SJSA1 (cell line): ENCODE measurements at places on chromosomes 1 and 21. TPM values are rescaled to one million over a fixed set of nuclear protein-coding genes. Genes with fewer than 3 reads are reported as not detected.

DNA sequence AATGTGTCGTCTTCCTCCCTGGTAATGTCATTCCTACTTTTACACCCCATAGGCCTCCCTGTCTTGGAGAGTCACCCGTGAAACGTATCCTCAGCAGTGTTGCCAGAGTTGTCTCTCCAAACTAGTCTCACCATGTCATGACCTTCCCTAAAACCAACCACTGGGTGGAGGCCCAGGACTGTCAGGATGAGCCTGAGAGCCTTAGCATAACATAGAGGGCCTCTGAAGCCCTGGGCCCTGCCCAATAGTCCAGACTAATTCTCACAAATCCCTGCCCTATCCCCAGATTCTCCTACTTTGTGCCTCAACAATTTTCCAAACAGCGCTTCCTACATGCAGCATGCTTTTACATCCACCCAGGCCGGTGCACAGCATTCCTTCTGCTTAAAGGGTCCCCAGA lies 29.3 kb upstream of the HSD3B1 start:
- DNase-seq: no peak

The OR2L3 gene
- not detected in 2 replicates for total RNA-seq

GRCh38 chr1:118788463-118788862 lies 199.7 kb downstream of the TBX15 start:
- no peak for DNase-seq

The BCL2L15 gene
- total RNA-seq: 0.03 and 0.13 TPM in 2 replicates

The IL12RB2 gene
- total RNA-seq: not detected in 2 replicates

The S100A7A gene
- not detected in 2 replicates for total RNA-seq

DNA sequence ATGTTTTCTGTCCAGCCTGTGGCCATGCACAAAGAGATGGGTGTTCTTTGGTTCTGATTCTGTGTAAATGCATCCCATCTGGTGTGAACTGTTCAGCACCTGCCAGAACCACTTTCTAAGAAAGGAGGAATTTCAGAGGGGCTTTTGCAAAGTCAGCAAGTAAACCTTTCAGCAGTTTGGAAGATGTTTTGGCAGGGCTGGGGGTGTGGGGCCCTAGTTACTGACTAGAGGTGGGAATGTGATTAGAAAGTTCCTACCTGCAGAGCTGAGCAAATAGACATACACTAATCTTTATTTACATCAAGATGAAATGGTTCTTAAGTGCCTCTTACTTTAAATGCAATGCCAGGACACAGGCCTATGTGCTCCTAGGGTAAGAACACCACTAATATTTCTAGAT lies 378.1 kb upstream of the USP24 start:
- no peak for DNase-seq

- no peak for DNase-seq
Observed at GRCh38 chr1:17562375-17562774, 22.9 kb downstream of the ARHGEF10L start.

The SLFNL1 gene
- total RNA-seq: 0.03 TPM in 1 of 2 replicates, not detected in the other

- DNase-seq: no peak
Observed at GRCh38 chr1:41330588-41331545, 30.4 kb upstream of the FOXO6 start.

DNA sequence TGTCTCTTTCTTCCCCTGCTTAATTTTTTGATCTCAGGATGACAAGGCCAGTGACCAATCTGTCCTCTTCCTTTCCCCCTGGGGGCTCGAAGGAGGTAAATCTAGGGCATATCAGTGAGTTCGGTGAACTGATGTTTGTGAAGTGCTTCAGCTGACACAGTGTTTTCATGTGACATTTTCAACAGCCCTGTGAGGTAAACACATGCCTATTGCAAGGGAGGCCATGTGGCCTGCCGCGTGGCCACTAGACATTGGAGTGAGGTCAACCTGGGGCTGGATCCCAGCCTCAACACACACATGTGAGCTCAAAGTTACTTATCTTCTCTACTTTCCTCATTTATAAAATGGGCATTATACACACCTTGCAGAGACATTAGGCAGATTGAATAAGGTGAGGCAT lies 126.3 kb downstream of the PLPP3 start:
- no peak for DNase-seq

- DNase-seq: no peak
Observed at GRCh38 chr1:220902916-220903315, 23.7 kb downstream of the HLX start.

The UQCRHL gene
- total RNA-seq: 2.1 and 4.6 TPM in 2 replicates

DNA sequence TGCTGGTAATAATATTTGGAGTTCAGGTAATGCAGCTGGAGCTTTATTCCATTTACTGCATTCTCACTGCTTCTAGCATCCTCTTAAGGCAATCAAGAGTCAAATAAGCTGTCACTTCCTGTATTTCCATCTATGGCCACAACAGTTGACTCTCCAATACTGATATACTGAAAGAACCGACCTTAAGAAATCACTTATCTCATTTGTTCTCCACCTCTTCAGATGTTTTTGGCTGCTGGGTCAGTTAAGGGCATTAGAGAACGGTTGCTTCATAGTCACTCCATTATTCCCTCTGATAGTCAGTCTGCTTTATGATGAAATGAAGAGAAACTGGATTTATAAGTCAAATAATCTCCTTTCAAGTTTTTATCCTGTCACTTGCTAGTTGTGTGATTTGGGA lies 14.2 kb upstream of the RGS4 start:
- DNase-seq: no peak
